AG10803 (cell line): ENCODE measurements at places on chromosomes 2 and 18.
A peak's percentile ranks its signal among the peaks of the same experiment; 100 is the strongest.

DNA sequence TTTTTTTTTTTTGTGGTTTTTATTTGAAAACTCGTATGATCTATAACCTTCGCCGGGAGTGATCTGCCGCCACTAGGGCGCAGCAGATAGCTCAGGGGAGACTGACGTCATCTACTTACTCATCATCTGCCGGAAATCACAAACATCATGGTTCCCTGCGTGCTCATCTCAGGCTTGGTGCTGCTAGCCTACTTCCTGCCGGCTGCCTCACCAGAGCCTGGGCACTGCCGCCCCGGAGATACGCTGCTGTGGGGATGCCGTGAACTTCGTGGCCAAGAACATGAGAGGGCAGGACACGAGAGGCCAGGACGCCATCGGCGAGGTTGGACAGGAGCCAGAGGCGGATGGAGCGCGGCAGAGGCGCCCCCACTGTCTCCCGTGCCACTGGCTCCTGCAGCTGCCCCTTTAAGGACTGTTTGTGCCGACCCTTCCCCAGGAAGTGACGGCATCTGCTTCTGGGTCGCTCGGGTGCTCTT, 68.8 kb downstream of the DOK6 start:
- no peak for DNase-seq

DNA sequence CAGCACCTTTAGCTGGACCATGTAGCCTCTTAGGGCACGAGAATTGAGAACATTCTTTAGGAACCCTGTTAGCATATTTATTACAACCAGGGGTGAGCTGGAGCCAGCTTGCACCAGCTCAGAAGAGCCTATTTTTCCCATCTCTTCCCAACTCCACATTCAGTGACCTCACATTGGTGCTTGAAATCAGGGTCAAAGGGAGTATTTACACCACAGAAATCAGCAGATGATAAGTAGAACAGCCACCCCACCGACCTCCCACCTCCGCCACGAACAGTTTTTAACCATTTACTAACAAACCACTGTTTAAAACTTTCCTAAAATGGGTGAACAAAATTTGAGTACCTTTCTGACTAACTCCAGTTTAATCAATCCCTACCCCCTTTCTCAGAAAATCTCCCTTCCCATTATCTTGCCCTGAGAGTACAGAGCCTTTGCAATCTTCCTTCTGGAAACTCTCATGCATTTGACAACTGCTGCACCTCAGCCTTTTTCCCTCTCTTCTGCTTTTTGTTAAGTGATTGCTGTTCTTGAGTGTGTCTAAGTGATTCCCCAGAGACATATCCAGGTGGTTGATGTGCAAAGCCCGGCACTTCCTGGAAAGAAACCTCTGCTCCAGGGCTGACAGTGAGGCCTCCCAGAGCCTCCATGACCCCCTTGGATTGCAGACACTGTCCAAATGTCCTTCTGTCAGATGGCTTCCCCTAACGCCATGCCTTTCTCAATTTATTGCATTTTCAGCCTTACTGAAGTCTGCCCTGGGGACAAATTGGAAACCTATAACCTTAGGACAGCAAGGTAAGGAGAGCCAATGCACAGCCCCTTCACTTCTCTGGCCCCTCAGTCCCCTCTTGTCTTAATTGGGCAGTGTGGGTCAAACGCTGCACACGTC, 389.5 kb upstream of the TNP1 start:
- DNase-seq, result no peak

- peak; percentile 54 for DNase-seq
Observed at GRCh38 chr2:135742325-135742757, 686 bp downstream of the UBXN4 start.

DNA sequence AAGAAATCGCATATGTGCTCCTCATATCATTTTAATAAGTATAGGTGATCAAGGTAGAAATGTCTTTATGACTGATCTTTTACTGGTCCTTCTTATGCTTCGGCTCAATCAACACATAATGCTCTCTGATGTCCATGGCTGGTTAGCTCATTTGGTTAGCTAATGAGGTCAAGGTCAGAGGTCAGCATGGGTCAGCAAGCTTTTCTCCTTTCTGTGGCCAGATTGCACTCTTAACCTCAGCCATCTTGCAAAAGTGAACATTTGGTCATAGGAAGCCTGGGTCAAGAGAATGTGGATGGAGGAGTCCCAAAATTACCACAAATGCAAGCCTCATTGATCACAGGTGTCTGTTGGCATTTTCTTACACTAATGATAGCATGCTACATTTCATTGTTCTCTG, 35.4 kb upstream of the DARS1 start:
- DNase-seq, result no peak

DNA sequence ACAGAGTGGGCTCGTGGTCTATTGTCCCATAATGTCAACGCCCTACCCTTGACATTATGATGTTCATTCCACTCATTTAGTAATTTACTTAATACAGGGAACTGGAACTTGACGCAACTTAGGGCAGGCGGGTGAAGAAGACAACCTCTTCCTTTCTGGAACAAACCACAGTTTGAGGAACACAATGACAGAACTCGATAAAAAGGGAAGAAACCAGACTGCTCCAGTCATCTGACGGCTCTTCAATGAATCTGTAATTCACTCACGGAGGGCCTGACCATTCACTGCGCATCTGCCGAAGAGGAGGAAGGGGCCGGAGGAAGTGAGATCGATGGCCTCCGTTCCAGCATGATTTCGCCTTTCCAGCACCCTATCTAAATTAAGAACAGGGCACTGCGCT, 83.2 kb downstream of the BCL2 start:
- no peak for DNase-seq

GRCh38 chr2:193907561-193907960, 1712.8 kb upstream of the TMEFF2 start:
- no peak for DNase-seq

GRCh38 chr18:58635891-58636290, 7.0 kb upstream of the ALPK2 start:
- peak; percentile 61 for DNase-seq

- DNase-seq, result peak; percentile 23
Observed at GRCh38 chr2:19073522-19073921, 284.9 kb downstream of the OSR1 start.

DNA sequence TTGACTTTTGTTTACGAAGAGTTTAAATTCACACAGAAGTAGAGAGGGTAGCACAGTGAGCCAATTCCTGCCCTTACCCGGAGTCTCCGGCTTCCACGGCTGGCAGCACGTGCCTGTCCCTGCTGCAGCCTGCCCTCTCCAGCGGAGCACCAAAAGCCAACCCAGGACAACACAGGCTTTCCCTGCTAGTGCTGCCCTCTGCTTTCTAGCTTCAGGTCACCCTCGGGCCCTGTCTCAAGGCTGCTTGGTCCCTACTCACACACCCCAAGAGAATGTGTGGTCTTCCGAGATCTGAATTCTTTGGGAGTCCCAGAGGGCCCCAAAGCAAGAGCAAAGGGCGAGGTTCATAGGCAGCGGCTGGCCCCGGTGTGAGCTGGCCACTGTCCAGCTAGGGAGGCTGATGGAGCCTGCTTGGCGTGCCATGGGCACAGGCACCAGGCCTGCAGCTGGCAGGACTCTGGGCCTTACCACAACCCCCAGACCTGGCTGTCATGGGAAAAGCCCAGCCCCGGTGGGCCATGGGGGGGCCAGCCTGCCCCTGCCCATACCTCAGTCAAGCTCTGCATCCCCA, 7.0 kb upstream of the HS6ST1 start:
- DNase-seq, result no peak

DNA sequence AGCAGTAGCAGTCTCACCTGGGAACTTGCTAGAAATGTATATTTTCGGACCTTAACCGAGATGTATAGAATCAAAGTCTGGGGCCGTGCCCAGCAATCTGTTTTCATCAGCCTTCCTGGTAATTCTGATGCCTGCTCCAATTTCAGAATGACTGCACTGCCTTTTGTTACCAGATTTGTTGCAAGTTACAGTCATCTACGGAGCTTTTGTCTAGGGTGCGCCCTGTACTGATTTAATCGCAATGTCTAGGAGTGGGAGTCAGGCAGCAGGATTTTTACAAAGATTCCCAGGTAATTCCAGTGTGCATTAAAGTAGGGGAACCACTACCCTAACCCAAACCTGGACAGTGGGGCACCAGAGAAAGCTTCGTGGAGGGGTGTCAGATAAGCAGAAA, 178.0 kb downstream of the HAUS1 start:
- DNase-seq, result no peak

DNA sequence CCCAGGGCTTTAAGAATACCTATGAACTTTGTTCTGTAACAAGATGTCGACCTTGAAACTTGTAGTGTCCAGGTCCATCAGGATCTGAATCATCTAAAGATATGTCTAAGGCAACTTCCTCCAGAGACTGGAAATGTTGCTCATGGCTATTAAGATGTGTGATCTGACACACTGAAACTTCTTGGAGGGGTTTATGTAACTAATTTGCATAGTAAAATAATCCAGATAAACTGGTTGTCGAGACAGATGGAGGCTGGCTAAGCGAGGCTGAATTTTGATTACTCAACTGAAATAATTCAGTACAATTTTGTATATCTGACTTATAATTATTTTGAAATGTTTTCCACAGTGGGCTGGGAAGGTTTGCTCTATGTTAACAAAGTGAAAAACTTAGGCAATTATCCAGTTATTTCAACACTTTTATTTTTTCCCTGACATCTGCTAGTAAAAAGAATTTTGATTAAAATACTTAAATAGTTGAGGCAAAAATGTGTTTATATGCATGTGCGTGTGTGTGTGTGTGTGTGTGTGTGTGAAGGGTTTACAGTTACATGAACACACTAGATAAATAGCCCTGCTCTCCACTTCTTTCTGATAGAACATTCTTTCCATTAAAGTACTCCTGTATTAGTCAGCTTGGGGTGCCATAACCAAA, 11.4 kb upstream of the MAP3K20 start:
- peak; percentile 95 for DNase-seq

DNA sequence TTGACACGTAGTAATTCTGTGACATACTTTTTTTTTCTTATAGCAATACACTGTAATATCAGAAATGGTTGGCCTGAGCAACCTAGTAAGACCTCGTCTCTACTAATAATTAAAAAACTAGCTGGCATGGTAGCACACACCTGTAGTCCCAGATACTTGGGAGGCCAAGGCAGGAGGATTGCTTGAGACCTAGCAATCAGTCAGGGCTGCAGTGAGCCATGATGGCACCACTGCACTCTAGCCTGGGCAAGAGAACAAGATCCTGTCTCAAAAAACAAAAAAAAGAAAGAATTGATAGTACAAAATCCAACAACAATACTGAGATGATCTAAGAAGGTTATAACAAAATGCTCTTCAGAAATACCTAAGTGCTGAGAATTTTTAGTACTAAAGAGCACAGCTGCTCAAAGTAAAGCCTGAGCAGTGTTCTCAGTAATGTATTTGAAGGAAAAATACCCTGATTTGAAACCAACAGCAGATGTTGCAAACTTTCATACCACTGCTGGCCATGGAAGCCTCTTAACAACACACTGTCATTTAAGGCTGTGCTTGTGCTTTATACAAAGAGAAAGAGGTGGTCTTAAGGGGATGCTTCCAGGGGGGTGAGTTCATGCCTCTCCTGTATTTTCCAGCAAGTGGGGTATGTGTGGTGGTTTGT, 132.6 kb upstream of the CDCA7 start:
- DNase-seq, result no peak

DNA sequence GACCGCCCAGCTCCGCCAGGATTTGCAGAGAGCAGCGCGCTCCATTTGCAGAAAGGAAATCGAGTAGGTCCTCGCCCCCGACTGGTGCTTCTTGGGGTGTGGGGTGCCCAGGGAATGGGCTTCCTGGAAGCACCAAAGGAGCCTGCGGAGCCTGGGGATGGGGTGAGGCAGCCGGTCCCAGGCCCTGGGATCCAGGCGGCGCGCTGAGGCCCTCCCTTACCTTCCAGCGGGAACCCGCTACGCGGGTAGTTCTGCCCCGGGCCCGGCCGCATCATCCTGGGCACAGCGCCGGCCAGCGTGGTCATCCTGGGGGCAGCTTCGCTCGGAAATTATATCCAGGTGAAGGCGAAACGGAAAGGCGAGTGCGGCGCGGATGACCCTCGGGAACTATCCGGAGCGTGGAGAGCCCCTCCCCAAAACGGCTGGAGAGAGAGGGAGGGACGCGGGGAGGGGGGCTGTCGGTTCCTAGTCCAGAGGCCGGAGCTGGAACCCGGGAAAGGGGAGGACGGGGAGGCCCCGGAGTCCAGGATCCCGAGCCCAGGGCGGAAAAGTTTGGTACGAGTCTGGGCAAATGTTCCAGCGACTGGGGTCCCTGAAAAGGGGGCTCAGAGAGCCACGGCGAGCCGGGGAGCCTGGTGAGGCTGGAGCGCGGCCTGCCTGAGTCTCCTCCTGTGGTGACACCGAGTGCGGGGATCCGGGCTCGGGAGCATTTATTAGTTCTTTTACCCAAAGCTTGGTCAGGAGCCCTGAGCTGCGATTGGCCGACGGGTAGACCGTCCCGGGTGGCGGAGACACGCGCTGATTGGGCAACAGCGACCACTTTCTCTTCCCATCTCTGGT, at the start of gene PAX3:
Gene PAX3 (minus strand): TSS at position 688 of the 840 bp plus-strand sequence. CDS start 383 bp downstream, at position 305.
- DNase-seq, result peak; percentile 91

GRCh38 chr2:223101340-223102039, 49.5 kb downstream of the KCNE4 start:
- peak; percentile 43 for DNase-seq

- DNase-seq, result no peak
Observed at GRCh38 chr18:26635466-26635865, 87.1 kb upstream of the KCTD1 start.

DNA sequence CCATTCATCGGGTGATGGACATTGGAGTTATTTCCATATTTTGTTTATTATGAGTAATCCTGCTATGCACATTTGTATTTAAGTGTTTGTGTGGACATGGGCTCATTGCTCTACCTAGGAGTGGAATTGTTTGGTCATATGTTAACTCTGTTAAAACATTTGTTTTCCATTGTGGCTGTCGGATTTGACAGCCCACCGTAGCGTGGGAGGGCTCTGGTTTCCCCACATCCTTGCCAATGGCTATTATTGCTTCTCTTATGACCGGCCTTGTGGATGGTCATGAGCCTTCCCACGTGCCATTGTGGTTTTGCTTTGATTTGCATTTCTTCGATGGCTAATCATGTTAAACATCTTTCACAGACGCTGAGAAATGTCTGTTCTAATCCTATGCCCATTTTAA, 92.0 kb downstream of the ZNF236 start:
- no peak for DNase-seq

DNA sequence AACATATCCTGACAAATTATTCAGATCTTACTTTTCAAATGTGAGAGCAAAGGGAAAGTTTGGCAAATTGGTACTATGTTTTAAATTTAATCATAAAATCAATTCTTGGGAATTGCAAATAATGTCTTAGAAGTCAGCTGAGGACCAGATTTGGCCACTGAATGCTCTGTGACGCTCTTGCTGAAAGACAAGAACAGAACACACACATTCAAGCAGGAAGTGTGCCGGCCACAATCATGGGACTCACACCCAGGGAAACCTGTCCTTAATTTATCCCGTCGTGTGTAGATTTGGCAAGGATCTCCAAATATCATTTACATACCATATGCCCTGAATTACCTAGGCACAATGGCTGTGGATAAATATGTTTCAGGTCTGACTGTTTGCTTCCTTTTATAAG, 253.1 kb downstream of the TCF4 start:
- DNase-seq, result peak; percentile 62

- no peak for DNase-seq
Observed at GRCh38 chr2:38394041-38394440, 17.0 kb upstream of the ATL2 start.

DNA sequence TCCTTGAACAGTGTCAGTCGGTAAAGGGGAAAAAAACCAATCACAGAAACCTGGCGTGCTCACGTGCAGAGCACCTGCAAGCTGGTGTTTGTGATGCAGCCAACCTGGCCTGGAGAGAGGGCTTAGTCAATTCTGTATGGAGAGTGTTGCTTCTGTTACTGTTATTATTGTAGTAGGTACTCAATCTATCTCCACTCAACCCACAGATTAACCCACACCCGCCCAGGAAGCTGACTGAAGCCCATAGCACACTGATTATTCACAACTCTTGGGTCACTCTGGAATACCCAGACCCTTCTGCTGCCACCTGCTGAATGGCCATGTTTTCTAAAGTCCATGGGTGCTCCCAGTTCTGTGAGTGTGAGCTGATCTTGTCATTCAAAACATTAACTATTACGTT, 53.9 kb downstream of the TNFRSF11A start:
- no peak for DNase-seq
